ENCODE measurements at places on chromosomes 12 and 14. TPM values are rescaled to one million over a fixed set of nuclear protein-coding genes. Genes with fewer than 3 reads are reported as not detected.

GRCh38 chr14:71140157-71140556 is 232.9 kb downstream of the PCNX1 start:
- DNase-seq: no peak

GRCh38 chr12:79006306-79006705 is 141.7 kb downstream of the SYT1 start:
- DNase-seq: no peak

DNA sequence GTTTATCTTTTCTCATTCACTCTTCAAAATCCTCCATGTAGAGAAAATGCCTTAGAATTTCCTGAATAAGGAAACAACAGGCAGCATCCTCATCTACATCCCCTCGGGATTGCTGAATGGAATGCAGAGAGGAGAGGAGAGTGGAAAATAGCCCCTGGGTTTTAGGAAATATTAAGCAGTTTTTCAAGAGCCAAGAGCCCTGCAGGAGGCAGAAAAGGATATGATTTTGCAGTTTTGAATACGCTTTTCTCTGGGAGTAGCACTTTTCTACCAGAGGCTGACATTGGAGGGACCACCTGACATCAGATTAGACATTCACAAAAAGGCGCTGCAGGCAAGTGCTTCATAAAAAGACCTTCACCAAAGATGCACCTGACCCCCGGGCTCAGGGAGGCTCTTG is 362.2 kb upstream of the SFSWAP start:
- no peak for DNase-seq

DNA sequence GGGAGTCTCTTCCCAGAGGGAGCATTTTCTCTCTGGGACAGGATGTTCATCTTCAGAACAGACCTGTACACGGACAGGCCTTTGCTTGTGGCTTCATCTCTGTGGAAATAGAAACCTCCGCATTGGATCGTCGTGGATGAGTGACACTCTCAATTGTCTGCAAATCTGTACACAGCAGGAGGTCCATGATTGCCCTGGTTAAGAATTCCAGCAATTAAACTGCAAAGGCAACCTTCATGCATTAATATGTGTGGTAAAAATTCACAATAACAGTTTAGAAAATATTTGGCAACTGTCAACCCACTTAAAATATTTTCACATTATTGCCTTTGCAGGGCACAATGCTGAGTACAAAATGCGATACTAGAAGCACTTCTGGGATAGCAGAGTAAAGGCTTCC is 149.8 kb upstream of the SFSWAP start:
- DNase-seq: no peak

- no peak for DNase-seq
Measured at GRCh38 chr12:104604070-104604994, 147.6 kb downstream of the CHST11 start.

- DNase-seq: no peak
Measured at GRCh38 chr12:11075642-11076041, 13.5 kb upstream of the TAS2R46 start.

ACOT6 gene
- not detected for total RNA-seq

CRACR2A gene
- total RNA-seq: 15.4 TPM

NEMF gene
- 37.2 TPM for total RNA-seq
